CD4-positive, alpha-beta memory T cell (primary cell): ENCODE measurements at places on chromosomes 1 and 21. TPM values are rescaled to one million over a fixed set of nuclear protein-coding genes. Genes with fewer than 3 reads are reported as not detected.

- no peak for DNase-seq
Observed at GRCh38 chr21:35537604-35538003, 488.5 kb upstream of the RUNX1 start.

DNA sequence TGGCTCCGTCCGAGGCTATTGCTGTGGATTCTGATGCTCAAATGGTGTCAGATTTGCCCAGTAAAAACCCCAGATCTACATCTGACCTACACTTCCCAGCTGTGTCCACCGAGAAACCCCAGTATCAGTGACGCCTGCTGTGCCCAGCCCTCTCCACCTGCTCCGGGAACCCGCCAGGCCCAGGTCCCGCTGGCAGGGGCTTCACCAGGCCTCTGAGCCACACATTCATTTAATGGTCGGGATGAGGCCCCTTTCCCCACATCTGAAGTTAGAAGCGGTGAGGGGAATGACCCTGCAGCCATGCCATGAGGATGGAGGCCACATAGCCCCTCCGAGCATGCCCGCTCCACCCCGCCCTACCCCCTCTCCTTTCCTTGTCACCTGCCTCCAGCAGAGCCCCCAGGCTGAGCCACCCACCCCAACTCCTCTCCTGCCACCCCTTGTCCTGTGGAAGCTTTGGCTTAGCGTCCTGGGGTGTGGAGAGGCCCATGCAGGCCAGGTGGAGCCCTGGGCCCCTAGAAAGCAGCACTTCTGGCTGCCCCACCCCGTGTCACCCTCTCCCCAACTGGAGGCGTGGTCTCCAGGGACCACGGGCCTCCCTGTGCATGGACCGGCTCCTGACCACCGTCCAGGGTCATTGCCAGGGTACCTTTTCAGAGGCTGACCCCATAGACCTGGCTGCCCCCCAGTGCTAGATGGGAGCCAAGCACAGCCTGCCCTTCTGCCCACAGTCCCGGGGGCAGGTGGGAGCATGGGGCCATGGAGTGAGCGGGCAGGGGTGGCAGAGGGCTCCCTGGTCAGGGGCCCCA is 8.0 kb downstream of the TNFRSF14 start:
- DNase-seq = no peak

GRCh38 chr1:111768625-111769024 is 12.9 kb downstream of the DDX20 start:
- no peak for DNase-seq

GRCh38 chr1:235583511-235584001 is 66.0 kb downstream of the GNG4 start:
- DNase-seq = no peak

DNA sequence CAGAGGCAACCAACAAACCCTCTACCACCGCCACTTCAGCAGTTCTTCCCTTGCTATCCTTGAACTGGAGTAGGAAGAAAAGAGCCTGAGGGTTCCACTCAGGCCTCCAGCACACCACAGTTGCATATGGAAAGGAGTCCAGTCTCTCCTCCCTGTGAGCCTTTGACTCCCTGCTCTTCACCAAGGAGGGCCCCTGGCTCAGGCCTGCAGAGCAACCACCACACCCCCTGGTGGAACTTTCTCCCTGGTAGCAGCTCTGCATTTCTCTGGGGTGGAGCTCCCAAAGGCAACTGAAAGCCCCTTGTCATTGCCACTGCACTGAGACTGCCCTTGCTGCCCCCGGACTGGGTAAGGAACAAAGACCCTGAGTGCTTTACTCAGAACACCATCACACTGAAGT is 1021.5 kb upstream of the ADGRL2 start:
- no peak for DNase-seq

Gene APP
- 57.9 TPM for total RNA-seq

DNA sequence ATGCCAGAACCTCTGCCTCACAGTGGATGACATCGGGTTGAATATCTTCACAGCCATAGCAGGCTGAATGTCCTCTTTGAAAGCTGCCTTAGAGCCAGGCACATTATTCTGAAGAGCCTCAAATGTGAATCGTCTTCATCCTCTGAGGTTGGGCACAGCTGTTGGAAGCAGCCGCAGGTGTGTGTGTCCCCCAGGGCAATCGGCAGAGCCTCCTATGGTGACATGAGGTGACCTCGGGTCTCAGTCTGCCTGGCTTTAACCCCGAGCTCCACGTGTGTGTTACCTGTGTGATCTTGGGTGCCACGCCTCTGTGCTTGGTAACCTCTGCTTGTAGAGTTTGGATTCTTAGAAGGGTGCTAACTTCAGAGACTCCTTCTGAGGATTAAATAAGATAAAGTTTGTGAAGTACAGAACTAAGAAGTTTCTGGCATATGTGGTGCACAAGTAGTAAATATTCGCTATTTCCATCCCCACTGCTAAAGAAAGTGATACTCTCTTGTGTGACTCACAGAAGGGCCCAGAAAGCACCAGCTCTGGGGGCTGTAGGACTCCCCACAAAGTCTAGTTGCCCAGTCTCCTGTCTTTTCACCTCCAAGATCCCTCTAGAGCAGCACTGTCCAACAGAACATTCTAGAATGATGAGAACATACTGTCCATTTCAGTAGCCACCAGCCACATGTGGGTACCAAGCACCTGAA is 500.9 kb downstream of the NPHP4 start:
- DNase-seq = no peak

DNA sequence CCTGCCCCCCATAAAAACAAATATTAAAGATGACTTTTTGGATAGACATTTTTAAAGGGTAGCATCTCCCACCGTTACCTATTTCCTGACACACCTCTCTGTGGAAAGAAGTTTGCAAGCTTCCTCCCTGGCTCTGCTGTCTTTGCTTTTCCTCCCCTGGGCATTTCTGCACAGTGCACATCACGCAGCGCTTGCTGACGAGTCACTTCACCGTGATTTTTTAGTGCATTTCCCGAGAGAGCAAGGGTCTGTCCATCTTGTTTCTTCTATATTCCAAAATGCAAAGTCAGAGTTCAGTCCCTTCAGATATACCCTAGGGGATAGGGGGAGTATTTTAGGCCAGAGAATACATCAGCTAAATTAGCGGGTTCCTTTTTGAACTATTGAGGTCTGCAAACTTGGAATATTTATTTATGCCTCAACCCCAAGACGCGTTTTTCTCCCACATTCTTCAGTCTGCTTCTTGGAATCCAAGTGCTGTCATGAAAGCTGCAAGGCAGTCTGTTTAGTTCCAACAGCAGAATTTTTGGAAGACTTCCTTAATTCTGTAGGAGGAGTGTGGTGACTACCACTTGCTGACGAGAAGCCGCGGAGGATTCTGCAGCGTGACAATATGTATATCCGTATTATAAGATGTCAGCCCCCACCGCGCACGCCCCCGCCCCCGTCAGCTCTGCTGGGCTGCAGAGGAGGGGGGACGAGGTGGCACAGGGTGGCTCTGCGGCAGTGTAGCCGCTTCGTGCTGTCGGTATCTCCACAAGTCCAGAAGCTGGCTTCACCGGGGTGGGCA is 22.4 kb downstream of the SMYD2 start:
- no peak for DNase-seq
